ENCODE measurements at places on chromosomes 2 and 18.

DNA sequence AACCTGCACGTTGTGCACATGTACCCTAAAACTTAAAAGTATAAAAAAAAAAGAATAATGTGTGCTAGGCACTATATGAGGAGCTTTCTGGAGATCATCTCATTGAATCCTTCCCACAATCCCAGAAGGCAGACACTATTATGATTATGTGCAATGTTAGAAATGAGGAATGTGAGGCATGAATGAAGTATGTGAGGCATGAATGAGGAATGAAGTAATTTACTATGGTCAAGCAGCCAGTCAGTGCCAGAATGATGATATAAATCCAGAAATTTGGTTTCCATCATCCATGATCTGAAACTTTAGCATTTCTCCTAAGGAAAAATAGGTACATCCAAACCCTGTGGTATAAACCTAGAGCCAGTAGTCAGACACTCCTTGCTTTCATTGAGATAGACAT is 42.0 kb downstream of the CCDC148 start:
- H3K4me1 ChIP-seq: no peaks in the 10 kb centered on the region
- H3K4me3 ChIP-seq: no peak overlapping the region
- H3K36me3 ChIP-seq: no peaks in the 10 kb centered on the region
- H3K27me3 ChIP-seq: peaks cover 4% of the 10 kb centered on the region

DNA sequence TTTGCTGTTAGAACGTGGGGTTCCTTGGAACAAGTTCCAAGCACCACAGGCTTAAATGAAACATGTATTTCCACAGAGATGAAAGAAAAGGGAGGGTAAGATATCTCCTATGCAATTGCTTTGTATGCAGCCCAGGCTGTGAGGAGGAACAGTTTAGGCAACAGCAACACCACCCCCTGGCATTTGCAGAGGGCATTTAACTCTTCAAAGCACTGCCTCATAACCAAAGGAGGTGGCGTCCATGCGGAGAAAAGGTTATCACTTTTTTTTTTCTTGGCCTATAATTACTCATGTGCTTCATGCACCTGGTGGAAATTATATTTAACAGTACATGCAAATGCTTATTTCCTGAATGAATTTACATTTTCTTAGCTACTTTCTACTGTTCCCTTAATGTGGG is 286.0 kb downstream of the LPIN1 start:
- no peak overlapping the region for H3K27ac ChIP-seq
- peaks cover 23% of the 10 kb centered on the region for H3K27me3 ChIP-seq
- peaks cover 3% of the 10 kb centered on the region for H3K36me3 ChIP-seq
- DNase-seq: no peak

GRCh38 chr18:62128157-62128556 is 58.7 kb downstream of the PIGN start:
- H3K27me3 ChIP-seq: no peaks in the 10 kb centered on the region
- DNase-seq: no peak
- no peaks in the 10 kb centered on the region for H3K36me3 ChIP-seq
- no peak overlapping the region for H3K27ac ChIP-seq
- H3K4me3 ChIP-seq: no peak overlapping the region

DNA sequence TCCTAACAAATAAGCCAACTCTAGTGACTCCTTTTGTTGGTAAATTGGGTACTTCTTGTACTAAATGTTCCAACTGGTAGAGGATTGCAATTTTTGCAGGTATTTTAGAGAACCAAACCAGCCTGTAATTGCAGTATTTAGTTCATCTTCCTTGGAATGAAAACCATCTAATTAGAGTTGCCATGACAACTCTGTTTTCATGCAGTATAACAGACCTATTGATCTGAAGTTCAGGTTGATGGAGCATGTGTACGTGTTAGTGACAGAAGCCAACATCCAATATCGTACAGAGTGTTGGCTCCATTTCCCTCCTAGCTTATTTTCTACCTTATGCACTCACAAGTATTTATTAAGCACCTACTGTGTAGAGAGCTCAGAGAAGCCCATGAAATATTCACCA is 176.3 kb upstream of the FOSL2 start:
- peaks cover 5% of the 10 kb centered on the region for H3K36me3 ChIP-seq
- no peak for DNase-seq
- H3K4me3 ChIP-seq: no peak overlapping the region

GRCh38 chr2:133658020-133658903 is 90.0 kb upstream of the NCKAP5 start:
- H3K27me3 ChIP-seq: no peaks in the 10 kb centered on the region
- H3K4me1 ChIP-seq: no peaks in the 10 kb centered on the region
- no peak overlapping the region for H3K27ac ChIP-seq
- H3K4me3 ChIP-seq: no peak overlapping the region

DNA sequence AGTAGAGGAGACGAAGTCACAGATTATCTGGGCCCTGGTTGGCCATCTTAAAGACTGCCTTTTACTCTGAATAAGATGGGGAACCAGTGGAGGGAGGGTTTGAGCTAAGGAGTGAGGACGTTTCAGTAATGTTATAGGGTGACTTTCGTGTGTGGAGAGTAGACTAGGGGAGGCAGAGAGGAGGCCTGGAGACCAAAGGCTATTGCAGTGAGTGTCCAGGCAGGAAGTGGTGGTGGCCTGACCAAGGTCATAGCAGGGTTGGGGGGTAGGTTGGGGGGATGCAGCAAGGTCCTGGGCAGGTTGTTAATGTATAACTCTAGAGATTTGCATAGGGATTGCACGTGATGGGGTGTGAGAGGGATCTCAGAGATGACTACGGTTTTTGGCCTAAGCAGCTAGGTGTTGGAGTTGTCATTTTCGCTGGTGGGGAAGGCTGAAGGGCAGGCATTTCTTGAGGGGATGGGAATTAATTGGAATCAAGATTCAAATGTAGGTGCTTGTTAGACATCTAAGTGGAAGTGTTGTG is 4.9 kb downstream of the CEP192 start:
- peaks cover 15% of the 10 kb centered on the region for H3K36me3 ChIP-seq
- no peak for DNase-seq
- H3K4me3 ChIP-seq: no peak overlapping the region
- H3K27ac ChIP-seq: no peak overlapping the region
- peaks cover 24% of the 10 kb centered on the region for H3K4me1 ChIP-seq

- no peaks in the 10 kb centered on the region for H3K36me3 ChIP-seq
- no peaks in the 10 kb centered on the region for H3K27me3 ChIP-seq
- H3K4me3 ChIP-seq: no peak overlapping the region
- H3K4me1 ChIP-seq: no peaks in the 10 kb centered on the region
- DNase-seq: no peak
These were observed 532.1 kb downstream of the SOX11 start for GRCh38 chr2:6224267-6224666.

DNA sequence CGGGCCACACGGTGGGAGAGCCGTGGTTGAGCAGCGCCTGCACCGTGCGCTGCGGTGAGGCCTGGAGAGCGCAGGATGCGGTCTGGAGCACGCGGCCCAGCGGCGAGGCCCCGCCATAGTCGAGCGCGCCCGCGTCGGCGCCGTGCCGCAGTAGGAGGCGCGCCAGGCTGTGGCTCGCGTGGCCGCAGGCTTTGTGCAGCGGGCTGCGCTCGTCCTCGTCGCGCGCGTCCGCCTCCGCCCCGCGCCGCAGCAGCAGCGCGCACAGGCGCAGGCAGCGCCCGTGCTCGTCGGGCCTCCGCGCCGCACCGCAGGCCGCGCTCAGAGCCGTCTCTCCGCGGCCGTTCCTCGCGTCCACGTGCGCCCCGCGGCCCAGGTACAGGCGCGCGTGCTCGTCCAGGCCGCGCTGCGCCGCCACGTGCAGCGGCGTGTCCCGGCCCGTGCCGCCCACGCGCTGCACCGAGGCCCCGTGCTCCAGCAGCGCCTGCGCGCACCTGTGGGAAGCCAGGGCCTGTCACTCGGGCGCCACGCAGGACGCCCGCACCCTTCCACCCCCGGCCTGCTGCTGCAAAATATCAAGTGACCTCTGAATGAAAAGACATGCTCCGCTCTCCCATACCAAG is 46.3 kb upstream of the GBX2 start:
- DNase-seq: no peak
- peaks cover 7% of the 10 kb centered on the region for H3K27me3 ChIP-seq
- no peaks in the 10 kb centered on the region for H3K4me1 ChIP-seq
- no peak overlapping the region for H3K4me3 ChIP-seq

- H3K36me3 ChIP-seq: no peaks in the 10 kb centered on the region
- H3K4me1 ChIP-seq: no peaks in the 10 kb centered on the region
- no peak overlapping the region for H3K27ac ChIP-seq
- DNase-seq: no peak
- no peak overlapping the region for H3K4me3 ChIP-seq
These were observed 497.3 kb downstream of the CCDC85A start for GRCh38 chr2:56680971-56681631.

- no peak for DNase-seq
- peaks cover 8% of the 10 kb centered on the region for H3K36me3 ChIP-seq
- peaks cover 45% of the 10 kb centered on the region for H3K4me1 ChIP-seq
- H3K27ac ChIP-seq: peak overlapping the region; percentile 73
- H3K27me3 ChIP-seq: peaks cover 3% of the 10 kb centered on the region
- H3K4me3 ChIP-seq: no peak overlapping the region
These were observed 42.6 kb upstream of the HNRNPA3 start for GRCh38 chr2:177169810-177170514.

GRCh38 chr2:235146871-235147565 is 195.2 kb downstream of the SH3BP4 start:
- H3K4me3 ChIP-seq: no peak overlapping the region
- peak; percentile 7 for DNase-seq
- no peaks in the 10 kb centered on the region for H3K36me3 ChIP-seq
- H3K27me3 ChIP-seq: peaks cover 6% of the 10 kb centered on the region

- H3K4me1 ChIP-seq: no peaks in the 10 kb centered on the region
- H3K36me3 ChIP-seq: no peaks in the 10 kb centered on the region
- no peak for DNase-seq
- H3K4me3 ChIP-seq: no peak overlapping the region
- H3K27ac ChIP-seq: no peak overlapping the region
These were observed 249.4 kb upstream of the UBE2E3 start for GRCh38 chr2:180730976-180731375.

Data from activated CD8-positive, alpha-beta memory T cell treated with anti-CD3 and anti-CD28 coated beads, Interleukin-2, amount 10 ng/mL, durations not matched to agents 7 days and 5 days (primary cell).